ENCODE measurements at places on chromosomes 7 and 10.

- DNase-seq = no peak
These were observed 213.9 kb downstream of the CREB5 start for GRCh38 chr7:28626221-28626620.

- DNase-seq = no peak
These were observed 44.8 kb downstream of the PRPF18 start for GRCh38 chr10:13631594-13631993.

DNA sequence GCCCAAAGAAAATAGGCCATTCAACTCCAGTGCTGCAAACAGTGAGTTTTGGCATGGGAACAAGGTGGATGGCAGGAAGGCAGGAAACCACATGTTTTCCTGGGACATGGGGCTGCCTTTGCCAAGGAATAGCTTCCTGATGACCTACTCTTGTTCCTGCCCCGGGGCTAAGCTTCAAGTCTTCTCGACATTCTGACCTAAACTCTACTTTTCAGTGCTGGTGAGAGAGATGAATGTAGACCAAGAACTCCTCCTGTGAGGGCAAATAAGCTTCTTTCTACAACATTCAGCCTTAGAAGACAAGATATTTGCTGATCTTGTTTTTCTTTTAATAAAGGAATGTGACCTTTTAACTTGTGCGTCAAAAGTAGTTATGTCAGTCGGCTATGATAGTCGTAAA is 199.0 kb downstream of the GPR37 start:
- DNase-seq = no peak

DNA sequence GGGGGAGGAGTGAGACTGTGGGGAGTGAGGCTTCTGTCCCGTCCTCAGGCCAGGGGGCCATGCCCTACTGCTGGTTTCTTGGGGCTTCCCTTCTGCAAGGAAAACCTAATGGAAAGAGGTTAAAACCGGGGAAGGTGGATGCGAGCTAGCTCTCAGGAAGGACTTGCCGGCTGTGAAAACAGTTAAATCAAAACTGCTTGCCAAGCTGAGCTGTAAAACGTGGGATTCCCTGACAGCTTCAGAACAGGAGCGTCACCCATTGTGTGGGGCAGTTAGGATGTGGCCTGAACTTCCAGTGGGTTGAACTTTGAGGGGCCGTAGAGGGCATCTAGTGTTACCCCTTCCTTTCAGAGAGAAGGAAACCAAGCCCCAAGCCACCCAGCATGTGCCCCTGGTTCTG is 13.1 kb downstream of the TSPAN15 start:
- no peak for DNase-seq

DNA sequence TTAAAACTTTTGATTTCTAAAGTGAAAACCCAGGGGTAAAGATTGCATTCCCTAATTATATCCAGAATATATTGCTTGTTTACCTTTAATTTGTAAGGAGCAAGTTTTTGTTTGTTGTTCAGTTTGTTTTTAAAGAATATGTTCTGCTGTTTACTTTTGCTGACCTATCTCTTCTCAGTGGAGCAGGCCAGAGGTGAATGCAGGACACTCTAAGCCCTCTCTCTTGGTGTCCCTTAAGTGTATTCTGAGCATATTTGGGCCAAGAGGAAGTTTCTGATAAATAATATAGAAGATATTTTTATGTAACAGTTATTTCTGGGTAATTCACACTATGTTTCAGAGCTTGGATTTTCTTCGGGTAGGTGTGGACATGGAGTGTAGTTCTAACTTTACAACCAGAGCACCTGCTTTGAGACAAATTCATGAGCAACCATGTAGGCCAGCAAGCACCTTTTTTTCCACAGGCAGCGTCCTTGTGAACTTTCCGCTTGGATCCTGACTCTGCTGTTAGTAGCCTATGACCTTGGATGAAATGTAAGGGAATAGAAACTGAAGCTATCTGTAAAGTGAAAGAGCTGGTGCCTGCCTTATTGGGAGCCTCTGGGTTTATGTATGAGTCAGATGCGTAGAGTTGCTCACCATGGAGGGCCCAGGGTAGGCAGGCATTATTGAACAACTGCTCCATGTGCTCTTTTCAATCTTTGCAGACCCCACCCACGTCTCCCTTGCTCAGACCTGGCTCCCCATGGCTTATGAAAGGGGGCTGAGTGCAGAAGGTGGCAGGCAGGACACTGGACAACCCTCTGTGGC is 16.1 kb downstream of the OGDH start:
- no peak for DNase-seq

- no peak for DNase-seq
These were observed 38.2 kb downstream of the STK32C start for GRCh38 chr10:132269266-132270230.

DNA sequence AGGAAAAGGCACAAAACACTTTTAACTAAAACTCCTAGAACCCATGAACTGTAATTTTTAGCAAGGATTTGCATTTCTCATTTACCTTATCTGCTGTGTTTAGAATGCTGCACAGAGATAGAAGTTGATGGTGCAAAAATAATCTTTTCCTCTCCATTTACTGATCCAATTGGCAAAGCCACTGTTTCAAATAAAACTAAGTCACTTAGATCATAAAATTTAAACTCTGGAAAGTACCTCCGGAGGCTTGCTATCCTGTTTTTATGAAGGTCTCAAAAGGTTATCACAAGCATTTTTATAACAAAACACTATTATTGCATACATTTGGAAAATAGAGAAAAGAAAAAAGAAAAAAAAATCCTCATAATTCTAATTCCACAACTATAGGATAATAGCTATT is 7.6 kb downstream of the CPA2 start:
- no peak for DNase-seq

DNA sequence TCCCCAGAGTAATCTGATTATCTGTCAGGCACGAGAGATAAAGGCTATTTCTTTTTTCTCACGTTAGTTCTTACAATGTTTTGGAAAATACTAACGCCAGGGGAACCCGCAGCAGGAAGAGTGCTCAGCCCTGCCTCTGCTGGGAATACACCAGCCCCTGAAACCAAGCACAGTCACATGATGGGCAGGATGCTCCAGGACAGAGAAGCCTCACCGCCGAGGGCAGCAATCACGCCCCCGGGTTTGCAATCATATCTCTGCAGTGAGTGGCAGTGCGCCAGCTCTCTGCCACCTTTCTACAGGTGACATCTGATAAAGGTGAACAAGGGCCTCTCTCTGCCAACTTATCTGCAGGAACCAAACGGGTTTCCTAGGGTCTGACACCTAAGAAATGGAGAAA is 39.8 kb downstream of the BRI3 start:
- no peak for DNase-seq

- no peak for DNase-seq
These were observed 568.5 kb downstream of the CALN1 start for GRCh38 chr7:71843676-71844075.

- DNase-seq = no peak
These were observed 190.9 kb downstream of the VTI1A start for GRCh38 chr10:112637901-112638300.

DNA sequence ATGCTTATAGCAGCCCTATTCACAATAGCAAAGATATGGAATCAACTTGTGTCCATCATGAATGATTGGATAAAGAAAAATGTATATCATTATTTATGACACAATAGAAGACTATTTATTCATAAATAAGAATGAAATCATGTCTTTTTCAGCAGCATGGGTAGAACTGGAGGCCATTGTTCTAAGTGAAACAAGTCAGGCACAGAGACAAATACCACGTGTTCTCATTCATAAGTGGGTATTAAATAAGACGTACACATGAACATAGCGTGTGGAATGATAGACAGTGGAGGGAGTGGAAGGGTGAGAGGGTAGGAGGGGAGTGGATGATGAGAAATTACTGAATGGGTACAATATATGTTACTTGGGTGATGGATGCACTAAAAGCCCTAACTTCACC is 762.4 kb downstream of the REEP3 start:
- DNase-seq = no peak

DNA sequence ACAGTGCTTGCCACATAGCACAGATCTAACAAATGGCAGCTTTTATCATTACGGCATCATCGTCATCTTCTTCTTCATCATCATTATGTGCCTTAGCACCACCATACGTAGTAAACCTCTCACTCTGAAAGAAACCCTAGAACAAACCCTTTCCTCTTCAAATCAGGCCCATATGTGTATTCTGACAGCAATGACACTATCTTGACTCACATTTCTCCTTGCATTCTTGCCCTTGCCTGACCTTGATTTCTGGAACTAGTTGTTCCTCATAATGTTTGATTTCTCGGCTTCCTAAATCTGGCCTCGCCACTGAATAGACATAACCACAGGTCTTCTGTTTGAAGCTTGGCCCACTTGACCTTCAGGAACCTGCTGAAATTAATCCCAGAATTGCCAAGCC is 115.3 kb downstream of the DGKI start:
- DNase-seq = no peak

DNA sequence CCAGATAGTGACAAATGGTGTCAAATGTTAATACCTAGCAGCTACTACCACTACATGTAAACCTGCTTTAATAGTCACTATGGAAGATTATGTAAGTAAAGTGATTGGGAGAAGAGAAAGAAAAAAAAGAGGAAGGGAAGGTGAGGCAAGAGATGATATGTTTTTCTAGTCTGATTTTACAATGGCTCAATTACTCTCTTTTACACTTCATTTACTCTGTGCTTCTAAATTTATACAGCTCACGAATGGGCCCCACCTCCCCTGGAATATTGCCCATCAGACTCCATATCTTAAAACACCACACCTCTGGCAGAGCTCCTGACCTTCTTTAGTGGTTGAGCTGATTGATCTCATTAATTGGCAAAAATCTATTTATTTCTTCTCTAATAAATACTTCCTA is 28.0 kb upstream of the IKZF1 start:
- no peak for DNase-seq

- DNase-seq = no peak
These were observed 25.1 kb downstream of the UPP1 start for GRCh38 chr7:48114115-48114514.

GRCh38 chr7:30285067-30285535 is 704 bp downstream of the ZNRF2 start:
- no peak for DNase-seq

DNA sequence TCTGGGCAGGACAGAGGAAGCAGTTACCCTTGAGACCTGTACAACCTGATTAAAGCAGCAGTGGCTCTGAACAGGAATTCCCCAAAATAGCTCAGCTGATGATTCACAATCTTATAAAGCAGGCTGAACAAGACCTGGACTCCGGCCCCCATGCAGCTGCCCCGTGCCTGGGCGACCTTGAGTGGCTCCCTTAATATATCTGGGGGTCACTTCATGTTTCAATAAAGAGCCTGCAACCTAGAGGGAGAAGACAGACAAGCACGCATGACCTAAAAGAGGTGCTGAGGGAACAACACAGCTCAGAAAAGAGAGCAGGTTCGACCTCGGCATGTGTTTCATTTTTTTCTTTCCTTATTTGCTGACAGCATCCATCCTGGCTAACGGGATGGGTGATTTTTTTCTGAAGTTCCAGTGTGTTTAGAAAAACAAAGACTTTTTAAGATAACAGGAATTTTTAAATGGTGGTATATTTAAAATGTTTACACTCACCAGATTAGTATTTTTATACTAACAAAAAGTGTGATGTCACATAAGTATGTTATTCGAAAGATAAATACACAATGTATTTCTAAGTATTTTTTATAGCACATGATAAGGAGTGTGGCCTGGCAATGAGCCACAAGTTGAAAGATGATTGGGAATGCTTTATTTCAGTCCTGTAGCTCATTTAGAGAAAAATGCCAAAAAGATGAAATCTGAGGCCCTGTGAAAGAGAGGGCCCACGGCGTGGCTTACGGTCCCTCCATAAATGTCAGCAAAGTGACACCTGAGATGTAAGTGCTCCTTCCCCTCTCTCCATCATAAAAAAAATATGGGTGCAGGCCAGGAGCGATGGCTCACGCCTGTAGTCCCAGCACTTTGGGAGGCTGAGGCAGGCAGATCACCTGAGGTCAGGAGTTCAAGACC is 161.3 kb downstream of the SLIT1 start:
- no peak for DNase-seq

GRCh38 chr10:120744040-120744439 is 107.1 kb upstream of the WDR11 start:
- no peak for DNase-seq

DNA sequence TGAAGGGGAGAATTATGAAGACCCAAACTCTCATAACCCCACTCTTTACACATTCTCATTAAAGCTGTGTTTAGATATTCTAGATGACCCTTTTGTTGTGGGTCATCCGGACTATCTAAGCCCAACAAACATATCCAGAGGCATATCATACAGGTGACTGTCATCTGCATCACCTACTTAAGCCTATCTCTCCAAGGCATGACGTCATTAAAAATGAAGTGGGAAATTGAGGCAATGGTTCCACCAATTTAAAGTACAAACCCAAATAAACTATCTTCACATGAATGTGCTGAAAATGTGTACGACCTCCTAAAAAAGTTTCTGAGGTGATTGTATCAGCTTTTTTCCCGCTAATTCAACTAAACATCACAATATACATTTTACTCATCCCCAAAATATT is 4.5 kb upstream of the RALA start:
- no peak for DNase-seq
